ENCODE measurements at places on chromosomes 6 and 20. TPM values are rescaled to one million over a fixed set of nuclear protein-coding genes. Genes with fewer than 3 reads are reported as not detected.

DNA sequence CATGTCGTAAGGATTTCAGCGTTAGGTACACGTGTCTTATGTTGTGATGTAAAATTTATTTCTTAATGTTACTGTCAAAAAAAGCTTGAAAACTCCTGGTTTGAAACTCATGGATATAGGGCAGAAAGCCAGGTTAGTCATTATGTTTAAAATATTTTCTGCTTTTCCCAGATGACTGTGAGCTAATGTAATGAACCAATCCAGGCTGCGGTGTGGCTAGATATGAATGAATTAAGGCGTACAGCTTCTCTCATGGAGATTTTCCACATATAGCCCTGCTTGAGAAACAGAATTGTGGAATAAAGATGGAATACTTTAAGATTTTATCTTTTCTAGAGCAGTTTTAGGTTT, 80.3 kb upstream of the STMND1 start:
- DNase-seq, result no peak

DNA sequence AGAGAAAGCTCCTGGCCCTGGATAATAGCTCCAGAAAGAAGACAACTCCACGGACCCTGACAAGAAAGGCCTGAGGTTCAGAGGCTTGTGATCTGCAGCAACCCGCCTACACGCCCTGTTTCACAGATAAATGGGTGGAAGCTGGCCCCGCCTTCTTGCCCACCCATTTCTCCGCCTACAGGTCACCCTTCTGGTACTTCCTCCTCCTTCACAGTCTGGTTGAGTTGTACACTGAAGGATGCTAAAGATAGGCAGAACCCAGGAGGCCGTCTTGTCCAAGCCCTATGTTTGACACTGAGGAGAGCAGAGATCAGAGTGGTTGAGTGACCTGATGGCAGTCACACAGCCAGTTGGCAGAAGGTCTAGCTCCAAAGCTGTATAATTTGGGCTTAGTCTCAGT, 34.2 kb upstream of the MDGA1 start:
- no peak for DNase-seq

GRCh38 chr6:97989451-97989850, 706.4 kb upstream of the MMS22L start:
- no peak for DNase-seq

- no peak for DNase-seq
Measured at GRCh38 chr6:31129130-31129529, 8.9 kb upstream of the CDSN start.

Gene CAP2
- total RNA-seq, result 149 TPM
